ENCODE measurements at places on chromosomes 3 and 15.

DNA sequence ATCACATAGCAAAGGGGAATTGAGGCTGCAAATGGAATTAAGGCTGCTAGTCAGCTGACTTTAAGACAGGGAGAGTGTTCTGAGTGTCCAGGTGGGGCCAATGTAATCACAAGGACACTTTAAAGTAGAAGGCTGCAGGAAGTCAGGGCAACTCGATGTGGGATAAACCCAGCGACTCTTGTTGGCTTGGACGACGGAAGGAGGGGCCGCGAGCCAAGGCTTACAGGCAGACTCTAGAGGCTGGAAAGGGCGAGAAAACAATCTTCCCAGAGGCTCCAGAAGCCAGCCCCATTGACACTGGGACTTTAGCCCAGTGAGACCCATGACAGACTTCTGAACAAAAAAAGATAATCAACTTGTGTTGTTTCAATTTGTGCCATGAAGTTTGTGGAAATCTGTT lies 12.9 kb upstream of the MUSTN1 start:
- DNase-seq = no peak

- DNase-seq = no peak
Observed at GRCh38 chr3:31847760-31848159, 133.3 kb downstream of the OSBPL10 start.

DNA sequence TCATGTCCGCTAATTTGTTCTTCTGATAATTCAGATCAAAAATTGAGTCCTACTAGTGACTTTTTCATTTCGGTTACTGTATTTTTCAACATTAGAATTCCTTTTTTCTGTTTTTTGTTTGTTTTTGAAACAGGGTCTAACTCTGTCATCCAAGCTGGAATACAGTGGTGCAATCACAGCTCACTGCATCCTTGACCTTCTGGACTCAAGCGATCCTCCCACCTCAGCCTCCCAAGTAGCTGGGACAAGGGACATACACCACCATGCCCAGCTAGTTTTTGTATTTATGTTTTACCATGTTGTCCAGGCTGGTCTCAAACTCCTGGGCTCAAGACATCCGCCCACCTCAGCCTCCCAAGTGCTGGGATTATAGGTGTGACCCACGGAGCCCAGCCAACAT lies 8.0 kb upstream of the INO80 start:
- no peak for DNase-seq

DNA sequence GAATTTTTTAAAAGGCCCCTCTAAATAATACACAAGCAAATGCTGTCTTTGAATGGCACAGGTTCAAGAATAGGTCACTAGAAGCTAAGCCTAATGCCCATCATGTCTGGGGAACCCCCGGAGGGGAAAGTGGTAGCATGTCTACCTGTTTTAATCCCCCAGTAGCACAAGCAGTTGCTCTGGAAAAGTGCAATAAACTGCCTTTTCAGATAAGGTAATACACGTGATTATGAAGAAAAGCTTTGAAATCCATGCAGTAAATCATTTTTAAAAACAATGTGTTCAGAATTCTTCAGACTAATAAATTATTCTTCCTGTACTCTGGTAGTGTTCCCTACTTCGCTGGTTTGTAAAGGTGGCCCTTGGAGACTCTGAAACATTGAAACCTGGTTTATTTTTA lies 922.2 kb downstream of the ROBO1 start:
- no peak for DNase-seq

DNA sequence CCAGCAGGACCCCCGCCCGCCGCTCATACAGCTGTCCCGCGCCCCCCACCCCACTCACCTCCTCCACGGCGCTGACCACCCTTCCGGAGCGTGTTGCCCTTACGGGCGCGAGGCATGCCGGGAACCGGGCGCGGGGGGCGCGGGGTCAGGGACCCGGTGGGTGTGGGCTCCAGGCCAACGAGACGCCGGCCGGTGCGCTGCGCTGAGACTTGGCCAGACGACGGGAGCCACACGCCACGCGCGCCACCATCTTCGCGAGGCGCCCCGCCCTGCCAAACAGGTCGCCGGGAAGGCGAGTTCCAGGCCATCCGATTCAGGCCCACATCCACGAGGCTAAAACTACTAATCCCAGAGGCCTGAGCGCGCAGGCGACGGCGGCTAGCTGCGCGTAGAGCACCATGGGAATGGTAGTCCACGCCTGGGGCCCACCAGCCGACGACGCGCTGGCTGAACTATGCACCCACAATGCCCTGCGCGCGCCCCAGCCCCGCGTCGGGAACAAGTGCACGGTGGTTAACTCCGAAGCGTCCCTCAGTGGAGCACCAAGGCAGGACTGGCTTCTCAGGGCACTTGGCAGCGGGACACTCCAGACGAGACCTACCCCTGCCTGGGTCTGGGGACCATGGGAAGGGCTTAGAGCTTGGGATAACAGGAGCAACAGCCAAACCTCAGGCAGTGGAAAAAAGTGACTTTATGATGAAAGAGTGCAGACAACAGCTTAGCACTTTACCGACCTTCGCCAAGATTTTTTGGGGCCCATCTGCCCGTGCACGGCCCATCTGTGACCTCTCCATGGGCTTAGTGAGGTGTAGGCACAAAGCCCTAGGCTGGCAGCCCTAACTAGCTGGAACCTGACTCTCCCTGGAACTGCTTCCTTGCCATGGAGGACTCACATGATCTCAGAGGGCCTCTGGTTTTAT lies at the start of gene IFRD2:
Gene IFRD2, minus strand, starts transcription at position 271 of the 920 bp plus-strand sequence. Its CDS starts 155 bp downstream, at position 116.
- DNase-seq = peak; percentile 92

DNA sequence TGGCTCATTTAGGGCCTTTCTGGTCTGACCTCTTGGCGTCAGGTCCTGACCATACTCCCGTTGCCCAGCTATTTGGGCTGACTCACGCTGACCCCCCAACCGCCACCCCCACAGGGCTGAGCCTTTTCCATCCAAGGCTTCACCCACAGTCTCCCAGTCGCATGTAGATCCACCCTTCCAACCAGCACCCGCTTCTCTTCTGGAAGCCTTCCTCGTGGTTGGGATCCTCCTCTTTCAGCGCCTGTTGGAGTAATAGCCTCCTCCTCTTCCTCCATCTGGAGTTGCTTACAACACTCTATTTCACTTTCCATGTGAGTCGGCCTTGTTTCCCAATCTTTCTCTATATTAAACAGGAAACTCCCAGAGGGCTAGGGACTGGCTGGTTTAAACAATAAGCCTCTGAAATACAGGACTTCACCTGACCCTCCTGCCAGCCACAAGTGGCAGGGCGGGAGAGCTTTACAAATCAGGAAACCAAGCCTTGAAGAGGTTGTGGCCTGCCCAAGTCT lies 2.1 kb upstream of the ALAS1 start:
- DNase-seq = no peak

DNA sequence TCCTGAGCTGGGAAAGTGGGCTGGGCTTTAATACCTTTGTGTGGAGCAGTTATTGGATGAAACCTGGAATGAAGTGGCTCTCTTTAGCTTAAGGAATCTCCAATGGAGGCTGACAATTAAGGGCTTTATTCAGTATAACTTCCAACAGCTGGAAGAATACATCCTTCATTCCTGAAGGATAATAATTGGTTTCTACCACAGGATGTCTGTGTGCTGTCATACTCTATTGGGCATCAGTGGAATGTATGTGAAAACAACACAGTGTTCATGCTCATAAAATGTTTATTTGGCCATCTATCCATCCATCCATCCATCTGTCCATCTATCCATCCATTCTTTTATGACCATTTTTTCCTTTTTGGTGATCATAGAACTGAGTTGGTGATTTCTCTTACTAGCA lies 220.7 kb upstream of the GAP43 start:
- DNase-seq = no peak

DNA sequence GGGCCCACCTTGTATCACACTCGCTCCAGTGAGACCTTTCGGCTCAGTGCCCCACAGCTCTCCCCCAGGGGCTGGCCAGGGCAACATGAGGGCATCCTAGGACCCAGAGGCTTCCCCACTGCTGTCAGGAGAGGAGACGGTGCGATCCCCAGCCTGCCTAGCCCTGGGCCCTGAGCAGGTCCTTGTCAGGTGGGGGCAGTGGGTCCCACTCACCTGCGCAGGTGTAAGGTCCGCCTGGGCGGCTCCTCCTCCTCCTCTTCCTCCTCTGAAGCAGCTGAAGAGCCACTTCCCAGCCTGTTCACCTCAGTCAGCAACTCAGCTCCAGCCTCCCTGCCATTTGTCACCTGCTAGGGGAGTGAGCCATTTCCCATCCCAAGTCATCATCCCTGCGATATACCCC lies 9.6 kb downstream of the KIF7 start:
- DNase-seq = no peak

DNA sequence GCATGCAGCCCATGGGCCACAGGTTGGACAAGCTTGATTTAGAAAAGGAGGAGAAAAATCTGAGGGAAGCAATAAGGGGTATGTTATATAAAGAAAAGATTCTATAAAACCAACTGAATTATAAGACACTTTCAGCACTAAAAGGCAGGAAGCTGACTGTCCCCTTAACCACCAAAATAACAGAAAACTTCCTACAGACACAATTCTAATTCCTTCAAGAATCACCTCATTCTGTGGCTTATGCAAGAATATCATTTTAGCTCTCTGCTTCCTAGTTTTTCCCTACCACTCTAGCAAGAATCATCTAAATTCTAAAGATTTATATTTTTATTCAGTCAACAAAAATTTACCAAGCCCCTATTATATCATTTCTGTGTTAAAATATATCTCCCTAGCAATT lies 6.3 kb downstream of the STAG1 start:
- no peak for DNase-seq

GRCh38 chr3:160486459-160486869 lies 36.9 kb upstream of the TRIM59 start:
- no peak for DNase-seq

GRCh38 chr3:18223571-18223970 lies 201.6 kb downstream of the SATB1 start:
- DNase-seq = no peak

GRCh38 chr3:42659451-42660130 lies 6.1 kb downstream of the ZBTB47 start:
- no peak for DNase-seq

DNA sequence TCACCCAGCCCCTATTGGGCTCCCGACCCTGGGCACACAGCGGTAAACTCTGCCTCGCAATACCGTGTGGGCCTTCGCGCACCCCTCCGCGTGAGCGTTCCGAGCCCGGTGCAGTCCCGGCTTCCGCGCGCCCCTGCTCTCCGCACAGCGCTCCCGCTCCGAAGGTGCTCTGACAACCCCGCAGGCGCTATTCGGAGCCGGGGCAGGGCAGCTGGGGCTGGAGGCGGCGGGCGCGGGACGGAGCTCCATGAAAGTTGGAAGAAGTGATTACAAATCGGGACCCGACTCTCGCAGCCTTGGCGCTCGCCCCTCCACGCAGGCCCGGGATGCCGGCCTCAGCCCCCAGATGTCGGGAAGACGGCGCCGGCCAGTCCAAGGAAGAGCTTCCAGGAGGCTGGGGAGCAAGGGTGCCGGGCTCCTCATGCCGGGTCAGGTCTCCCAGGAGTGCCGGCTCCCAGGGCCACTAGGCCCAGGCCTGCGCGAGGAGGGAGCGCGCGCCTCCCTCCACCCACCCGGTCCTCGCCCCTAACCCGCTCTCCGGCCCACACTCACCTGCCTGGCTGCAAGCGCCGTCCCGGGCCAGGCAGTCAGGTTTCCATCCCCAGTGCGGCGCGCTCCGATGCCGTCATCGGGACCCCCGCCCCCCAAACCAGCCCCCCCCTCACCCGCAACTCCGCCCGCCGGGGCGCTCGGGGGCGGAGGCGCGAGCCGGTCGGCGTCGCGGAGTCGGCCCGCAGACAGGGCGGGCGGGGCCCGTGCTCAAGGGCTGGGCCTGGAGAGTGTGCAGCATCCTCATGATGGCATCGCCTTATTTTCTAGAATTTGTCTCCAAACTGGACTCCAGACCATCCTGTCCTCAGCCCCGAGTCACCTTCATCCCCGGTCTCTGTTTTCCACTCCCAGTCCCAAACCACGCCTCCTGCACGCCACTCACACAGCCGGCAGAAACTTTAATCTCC lies at the start of gene KIF7:
Gene KIF7, minus strand, starts transcription at position 621 of the 959 bp plus-strand sequence. CDS start 2,537 bp downstream, outside the sequence.
- DNase-seq = no peak

- no peak for DNase-seq
Observed at GRCh38 chr15:57821826-57822225, 115.3 kb downstream of the POLR2M start.

GRCh38 chr3:123319760-123320159 lies 118.0 kb downstream of the SEC22A start:
- no peak for DNase-seq

GRCh38 chr3:129410971-129411370 lies 17.5 kb downstream of the EFCAB12 start:
- no peak for DNase-seq

- DNase-seq = no peak
Observed at GRCh38 chr3:101970905-101971304, 121.6 kb downstream of the NFKBIZ start.

DNA sequence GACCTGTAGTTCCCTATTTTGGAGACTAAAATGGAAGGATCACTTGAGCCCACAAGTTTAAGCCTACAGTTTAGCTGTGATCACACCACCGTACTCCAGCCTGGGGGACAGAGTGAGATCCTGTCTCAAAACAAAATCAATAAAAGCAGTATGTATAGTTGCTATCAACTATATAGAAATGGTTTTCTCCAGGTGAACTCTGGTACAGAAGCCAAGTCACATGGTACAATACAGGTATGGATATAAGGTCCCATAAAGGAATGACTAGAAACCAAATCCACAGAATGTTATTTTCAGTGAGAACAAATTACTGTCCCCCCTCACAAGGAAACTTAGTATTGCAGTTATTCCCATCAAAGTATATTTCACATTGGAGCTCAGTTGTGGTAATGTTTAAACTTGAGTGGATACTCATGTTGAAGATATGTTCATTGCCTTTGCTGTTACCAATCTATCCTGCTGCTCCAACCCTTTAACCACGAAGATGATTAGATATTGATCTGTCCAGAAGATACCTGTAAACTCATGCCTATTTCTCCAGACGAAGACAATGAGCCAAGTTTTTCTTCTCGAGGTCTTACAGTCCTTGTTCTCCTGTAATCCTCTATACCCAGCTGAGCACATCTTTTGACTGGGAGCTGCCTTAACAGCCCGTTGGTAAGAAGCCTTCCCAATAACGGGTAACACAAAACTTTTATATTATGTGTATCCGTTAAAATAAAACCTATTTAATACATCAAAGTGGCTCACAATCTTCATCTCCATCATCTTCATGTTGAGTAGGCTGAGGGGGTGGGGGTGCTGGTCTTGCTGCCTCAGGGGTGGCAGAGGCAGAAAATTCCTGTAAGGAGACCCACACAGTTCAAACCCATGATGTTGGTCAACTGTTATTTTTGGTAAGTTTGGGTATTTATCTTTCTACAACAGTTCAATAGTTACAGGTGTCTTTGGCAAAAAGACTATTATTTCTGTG lies 24.6 kb downstream of the TRA2B start:
- DNase-seq = no peak

- no peak for DNase-seq
Observed at GRCh38 chr3:60391292-60391691, 860.0 kb downstream of the FHIT start.

GRCh38 chr3:26375843-26376530 lies 246.6 kb upstream of the LRRC3B start:
- DNase-seq = no peak

DNA sequence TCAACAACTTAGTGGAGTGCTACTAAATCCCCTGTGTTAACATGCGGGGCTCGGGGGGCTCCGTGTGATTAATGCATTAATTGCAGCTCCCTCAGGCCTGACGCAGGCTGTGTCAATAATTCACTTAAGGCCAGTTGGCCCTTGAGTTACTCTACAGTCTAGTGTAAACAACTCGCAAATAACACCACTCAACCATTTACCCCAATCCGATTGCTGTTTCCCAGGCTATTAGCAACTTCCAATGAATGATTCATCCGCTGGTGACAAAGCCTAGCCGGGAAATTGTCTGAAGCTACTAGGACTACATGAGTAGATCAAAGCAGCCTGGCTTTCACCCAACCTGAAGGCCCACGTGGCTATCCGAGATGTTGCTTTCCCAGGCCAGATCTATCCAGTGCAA lies 121.3 kb upstream of the SOX14 start:
- DNase-seq = no peak

Measured in urinary bladder (tissue), 4 donors.